Anterior cingulate cortex (tissue), 58 donors: ENCODE measurements at places on chromosomes 5 and 9.

GRCh38 chr9:114482593-114482992 is 22.7 kb downstream of the WHRN start:
- no peak for DNase-seq

DNA sequence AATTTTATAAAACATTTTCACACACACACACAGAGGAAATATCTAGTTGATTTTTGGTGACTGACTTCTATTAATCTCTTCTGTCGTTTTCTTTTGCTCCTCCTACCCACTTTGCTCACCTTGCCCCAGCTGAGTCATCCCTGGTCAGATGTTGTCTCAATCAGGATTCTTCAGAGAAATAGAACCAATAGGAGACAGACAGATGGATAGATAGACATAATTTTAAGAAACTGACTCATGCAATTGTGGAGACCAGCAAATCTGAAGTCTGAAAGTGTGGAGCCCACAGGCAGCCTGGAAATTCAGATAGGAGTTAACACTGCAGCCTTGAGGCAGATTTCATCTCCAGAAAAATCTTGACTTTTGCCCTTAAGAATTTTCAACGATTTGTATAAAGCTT is 37.0 kb upstream of the PIK3R1 start:
- DNase-seq, result no peak

- no peak for DNase-seq
These were observed 97.4 kb upstream of the TRIM32 start for GRCh38 chr9:116589392-116590354.

GRCh38 chr5:139287890-139288635 is 5.5 kb upstream of the MATR3 start:
- DNase-seq, result no peak

DNA sequence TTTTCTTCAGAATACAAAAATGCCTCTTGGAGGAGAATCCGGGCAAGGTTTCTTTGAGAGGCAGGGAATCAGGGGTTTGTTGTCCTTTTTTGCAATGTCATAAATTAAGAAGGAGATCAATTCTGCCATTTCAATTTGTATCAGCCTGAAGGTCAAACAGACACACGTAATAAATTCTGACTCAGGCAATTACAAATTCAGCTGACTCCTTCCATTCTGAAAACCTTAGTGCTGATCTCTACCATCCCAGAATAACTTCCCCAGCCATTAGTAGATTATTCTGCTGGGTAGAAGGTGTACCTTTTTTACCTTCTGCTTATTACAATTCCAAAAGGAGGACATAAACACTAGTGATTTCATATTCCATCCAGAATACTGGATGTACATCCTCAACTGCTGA is 516.6 kb downstream of the AGTPBP1 start:
- DNase-seq, result no peak

GRCh38 chr9:137088121-137088520 is 1.3 kb downstream of the MAN1B1 start:
- DNase-seq, result no peak

GRCh38 chr5:137119321-137119720 is 379.8 kb downstream of the SPOCK1 start:
- DNase-seq, result no peak

- DNase-seq, result no peak
These were observed 45.0 kb upstream of the PRR16 start for GRCh38 chr5:120419127-120419526.

GRCh38 chr5:118825226-118825625 is 163.1 kb downstream of the DTWD2 start:
- DNase-seq, result no peak

- peak; percentile 76 for DNase-seq
These were observed 97.1 kb downstream of the ENTREP1 start for GRCh38 chr9:69421908-69422801.

GRCh38 chr5:74042959-74043358 is 417.0 kb downstream of the ARHGEF28 start:
- no peak for DNase-seq

DNA sequence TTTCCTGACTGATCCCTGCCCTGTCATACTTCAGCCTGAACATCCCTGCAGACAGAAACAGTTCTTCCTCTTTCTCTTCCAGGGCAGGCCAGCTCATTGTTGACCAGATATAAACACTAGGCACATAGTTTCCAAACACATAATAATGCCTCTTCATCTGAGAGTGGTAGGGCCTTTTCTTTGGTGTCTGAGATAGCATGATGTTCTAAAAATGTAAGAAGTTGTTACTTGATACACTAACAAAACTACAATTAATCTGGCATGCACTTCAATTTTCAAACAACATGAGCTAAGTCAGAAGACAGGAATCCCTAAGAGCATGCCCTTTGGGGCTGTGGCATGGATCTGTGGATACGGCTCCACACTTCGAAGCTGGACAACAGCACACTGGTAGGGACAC is 246.6 kb downstream of the SPOCK1 start:
- DNase-seq, result no peak

- DNase-seq, result no peak
These were observed 5.6 kb upstream of the PAEP start for GRCh38 chr9:135555910-135556309.

GRCh38 chr5:133048993-133049725 is 2.7 kb upstream of the HSPA4 start:
- DNase-seq, result no peak

DNA sequence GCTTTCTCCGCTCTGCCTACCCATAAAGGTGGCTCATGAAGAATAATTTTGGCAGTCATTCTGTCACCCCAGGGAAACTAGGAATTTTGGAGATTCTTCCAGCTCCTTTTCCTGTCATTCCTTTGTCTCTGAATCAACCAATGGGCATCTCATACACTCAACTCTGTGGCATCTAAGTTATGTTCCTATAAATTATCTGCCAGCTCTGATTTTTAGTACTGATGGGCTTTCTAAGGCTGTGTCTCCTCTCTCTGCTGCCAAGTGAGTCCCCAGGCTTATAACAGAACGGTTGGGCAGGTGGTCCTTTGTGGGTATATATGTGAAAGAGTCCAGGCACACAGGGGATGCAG is 226.8 kb downstream of the NMUR2 start:
- no peak for DNase-seq

- DNase-seq, result no peak
These were observed 4.4 kb downstream of the SETD9 start for GRCh38 chr5:56913766-56914165.

- DNase-seq, result no peak
These were observed 122.6 kb downstream of the RASEF start for GRCh38 chr9:82940376-82940775.

GRCh38 chr5:28862860-28863196 is 1824.4 kb upstream of the CDH9 start:
- no peak for DNase-seq

DNA sequence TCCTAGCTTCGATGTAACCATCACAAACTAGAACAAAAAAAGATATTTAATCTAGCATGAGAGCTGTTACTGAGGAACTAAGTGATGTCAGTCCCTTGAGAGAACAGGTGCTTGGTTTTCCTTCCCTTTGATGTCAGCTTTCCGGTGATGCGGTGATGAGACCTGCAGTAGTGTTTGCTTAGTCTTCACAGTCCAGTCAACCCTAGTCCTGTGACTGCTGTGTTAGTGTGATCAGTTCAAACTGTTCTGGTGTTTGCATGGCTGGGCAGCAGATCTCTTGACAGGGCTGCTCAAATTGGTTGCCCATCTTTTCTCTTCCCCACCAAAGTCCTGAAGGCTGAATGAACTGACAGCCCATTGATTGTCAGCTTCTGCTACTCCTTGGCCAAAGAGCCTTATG is 608.6 kb upstream of the DAB2 start:
- DNase-seq, result no peak

GRCh38 chr5:118076490-118076889 is 911.9 kb downstream of the DTWD2 start:
- DNase-seq, result no peak

DNA sequence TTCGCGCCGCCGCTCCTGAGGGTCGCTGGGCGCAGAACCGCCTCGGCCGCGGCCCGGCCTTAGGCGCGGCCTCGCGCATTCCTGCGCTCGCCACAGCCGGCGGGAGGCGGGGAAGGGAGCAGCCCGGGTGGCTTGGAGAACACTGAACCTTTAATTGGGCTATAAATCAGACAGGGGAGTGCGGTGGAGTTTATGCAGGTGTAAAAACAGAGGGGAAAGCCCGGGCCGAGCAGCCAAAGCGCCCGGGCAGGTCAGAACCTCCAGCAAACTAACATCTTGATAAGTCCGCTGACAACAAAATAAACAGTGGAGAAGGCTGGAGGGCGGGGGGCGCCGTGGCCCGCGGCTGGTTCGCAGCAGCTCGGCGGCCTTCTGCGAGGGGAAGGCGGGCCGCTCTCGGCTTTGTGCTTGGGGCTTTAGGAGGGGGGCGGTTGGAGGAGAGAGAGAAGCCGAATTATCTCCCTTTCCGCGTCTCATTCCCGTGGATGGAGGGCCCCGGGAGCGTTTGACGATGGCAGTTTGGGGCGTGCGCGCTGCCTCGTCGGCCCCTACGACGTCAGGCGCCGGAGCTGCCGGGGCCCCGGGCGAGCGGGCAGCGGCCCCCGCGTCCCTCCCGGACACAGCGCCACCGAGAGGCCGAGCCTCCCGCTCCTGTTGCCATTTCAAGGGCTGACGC is 11.3 kb downstream of the FOXD1 start:
- no peak for DNase-seq

DNA sequence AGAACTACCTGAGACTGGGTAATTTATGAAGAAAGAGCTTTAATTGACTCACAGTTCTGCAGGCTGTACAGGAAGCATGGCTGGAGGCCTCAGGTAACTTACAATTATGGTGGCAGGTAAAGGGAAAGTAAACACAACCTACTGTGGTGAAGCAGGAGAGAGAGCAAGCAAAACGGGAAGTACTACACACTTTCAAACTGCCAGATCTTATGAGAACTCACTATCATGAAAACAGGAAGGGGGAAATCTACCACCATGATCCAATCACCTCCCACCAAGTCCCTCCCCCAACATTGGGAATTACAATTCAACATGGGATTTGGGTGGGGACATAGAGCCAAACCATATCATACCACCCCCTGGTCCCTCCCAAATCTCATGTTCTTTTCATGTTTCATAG is 58.7 kb upstream of the GPR151 start:
- no peak for DNase-seq

DNA sequence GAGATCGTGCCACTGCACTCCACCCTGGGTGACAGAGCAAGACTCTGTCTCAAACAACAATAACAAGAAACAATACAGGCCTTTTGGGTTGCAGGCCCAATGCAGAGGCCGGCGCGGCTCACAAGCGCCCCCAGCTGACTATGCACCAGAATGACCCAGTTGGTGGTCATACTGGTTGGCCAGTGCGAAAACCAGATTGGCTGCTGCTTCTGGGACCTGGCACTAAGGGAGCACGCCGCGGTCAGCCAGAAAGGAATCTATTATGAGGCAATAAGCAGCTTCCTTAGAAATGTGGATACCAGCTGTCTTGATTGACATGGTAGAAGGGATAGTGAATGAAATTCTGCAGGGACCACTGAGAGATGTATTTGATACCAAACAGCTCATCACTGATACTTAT is 35.0 kb downstream of the RANBP17 start:
- DNase-seq, result peak; percentile 11

GRCh38 chr5:16736158-16736995 is 119.6 kb upstream of the RETREG1 start:
- no peak for DNase-seq

DNA sequence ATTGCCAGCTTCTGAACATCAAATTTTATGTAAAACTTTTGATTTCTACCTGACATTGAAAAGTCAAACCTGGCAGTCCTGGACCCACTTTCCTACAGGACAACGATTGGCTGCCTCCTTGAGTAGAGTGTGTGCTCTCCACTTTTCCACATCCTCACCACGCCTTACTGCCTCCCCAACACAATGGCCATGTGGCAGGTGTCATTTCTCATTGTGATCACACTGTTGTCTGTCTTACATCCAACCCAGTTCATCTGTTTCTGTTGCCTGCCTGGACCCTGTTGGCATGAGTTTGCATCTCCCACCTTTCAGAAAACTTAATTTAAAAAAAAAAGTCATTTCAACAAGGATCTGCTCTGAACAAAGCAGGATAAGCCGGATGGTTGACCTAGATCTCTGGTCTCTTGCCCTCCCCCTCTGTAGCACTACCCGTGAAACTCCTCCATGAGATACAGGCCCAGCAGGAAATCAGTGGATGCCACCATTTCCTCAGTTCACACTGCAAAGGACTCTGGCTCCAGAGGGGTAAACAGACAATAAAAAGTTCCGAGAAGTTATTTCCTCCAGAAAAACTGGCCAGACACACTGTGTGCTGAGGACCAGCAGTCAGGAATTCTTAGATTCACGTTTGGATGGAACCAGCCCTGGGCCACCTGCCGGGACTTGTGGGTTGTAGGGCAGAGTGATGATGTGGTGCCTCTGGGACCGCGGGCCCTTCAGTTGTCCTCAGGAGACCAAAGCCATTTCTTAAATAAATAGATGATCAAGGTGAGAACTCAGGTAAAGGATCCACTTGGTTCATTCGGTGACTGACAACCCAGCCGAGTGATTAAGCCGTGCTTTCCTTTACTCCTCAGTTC is 48.6 kb downstream of the AMBP start:
- DNase-seq, result no peak

DNA sequence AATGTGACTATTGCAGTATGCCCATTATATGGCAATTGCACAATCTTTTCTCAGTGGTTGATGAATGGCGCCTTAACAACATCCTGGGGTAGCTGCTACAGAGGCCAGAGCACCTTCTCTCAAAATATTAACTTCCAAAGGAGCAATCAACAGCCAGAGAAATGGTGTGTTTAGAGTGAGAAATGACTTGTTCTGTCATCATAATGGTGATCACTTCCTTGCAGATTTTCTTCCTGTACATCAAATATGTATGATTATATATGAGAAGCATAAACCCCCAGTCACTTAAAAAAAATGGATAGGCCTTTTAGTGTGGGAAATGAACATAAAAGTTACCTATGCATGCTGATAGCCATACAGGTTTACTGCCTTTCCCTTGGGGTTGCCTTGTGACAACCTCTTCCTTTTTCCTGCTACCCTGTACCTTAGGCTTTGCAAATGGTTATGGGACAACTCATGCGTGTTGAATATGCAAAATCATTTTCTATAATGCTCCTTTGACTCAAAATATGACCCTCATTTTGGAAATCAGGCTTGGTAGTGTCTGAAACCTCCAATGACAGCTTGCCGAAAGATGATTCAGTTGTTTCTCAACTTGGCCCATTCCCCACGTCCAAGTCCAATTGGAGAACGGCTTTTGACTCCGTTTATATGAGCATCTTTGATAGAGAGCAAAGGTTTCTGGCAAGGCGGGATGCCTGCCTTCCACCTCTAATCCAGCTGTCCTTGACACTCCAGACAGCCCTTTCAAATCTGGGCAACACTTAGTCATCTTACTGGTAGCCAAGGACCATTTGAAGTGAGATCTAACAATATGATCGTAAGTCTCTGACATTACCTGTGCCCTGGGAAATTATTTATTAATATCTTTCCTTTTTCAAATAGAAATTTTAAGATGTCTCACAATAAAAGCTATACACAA is 69.3 kb downstream of the SLC1A1 start:
- DNase-seq, result no peak
